ENCODE measurements at places on chromosomes 2 and 18. TPM values are rescaled to one million over a fixed set of nuclear protein-coding genes. Genes with fewer than 3 reads are reported as not detected.

CHRNG gene
- total RNA-seq: not detected

GALNT14 gene
- total RNA-seq: 11.6 TPM

UBE2F gene
- total RNA-seq: 77.8 TPM

GRCh38 chr2:238038203-238038602, 22.6 kb upstream of the SCLY start:
- DNase-seq: no peak
- no peaks in the 10 kb centered on the region for H3K4me1 ChIP-seq
- no peaks in the 10 kb centered on the region for H3K27me3 ChIP-seq
- H3K36me3 ChIP-seq: no peaks in the 10 kb centered on the region
- no peak overlapping the region for H3K27ac ChIP-seq

DNA sequence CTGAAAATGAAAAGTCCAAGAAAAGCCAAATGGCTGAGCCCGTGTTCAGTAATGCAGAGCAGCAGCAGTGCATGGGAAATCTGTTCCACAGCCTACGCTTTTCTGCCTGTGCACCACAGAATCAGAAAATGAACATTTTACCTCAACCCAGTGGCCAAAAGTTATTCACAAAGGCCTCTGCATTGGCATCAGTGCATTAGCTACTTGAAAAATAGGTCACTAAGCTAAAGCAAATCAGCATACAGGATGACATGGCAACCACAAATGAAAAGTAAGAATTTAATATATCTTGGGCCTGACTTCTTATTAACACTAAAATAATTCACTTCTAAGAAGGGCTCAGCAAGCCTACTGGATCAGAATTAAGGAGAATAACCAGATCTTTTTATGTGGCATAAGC, 1145.3 kb upstream of the CHAC2 start:
- H3K27ac ChIP-seq: no peak overlapping the region
- no peak for DNase-seq
- no peaks in the 10 kb centered on the region for H3K36me3 ChIP-seq
- no peaks in the 10 kb centered on the region for H3K4me1 ChIP-seq
- H3K4me3 ChIP-seq: no peak overlapping the region

GRCh38 chr2:202165945-202166344, 72.5 kb downstream of the SUMO1 start:
- no peak for DNase-seq
- H3K4me1 ChIP-seq: no peaks in the 10 kb centered on the region
- no peak overlapping the region for H3K4me3 ChIP-seq
- no peaks in the 10 kb centered on the region for H3K36me3 ChIP-seq

- H3K4me3 ChIP-seq: no peak overlapping the region
- H3K27ac ChIP-seq: no peak overlapping the region
- H3K27me3 ChIP-seq: no peaks in the 10 kb centered on the region
- DNase-seq: no peak
- H3K4me1 ChIP-seq: peaks cover 6% of the 10 kb centered on the region
- H3K36me3 ChIP-seq: no peaks in the 10 kb centered on the region
Measured at GRCh38 chr2:170148161-170148560, 29.8 kb upstream of the MYO3B start.

- DNase-seq: peak; percentile 51
- no peak overlapping the region for H3K4me3 ChIP-seq
- no peak overlapping the region for H3K27ac ChIP-seq
- H3K4me1 ChIP-seq: peaks cover 4% of the 10 kb centered on the region
Measured at GRCh38 chr2:229282758-229283546, 11.9 kb upstream of the PID1 start.

GRCh38 chr18:79523736-79524180, 128.0 kb downstream of the NFATC1 start:
- DNase-seq: peak; percentile 21
- no peak overlapping the region for H3K27ac ChIP-seq
- H3K4me3 ChIP-seq: no peak overlapping the region
- peaks cover 3% of the 10 kb centered on the region for H3K4me1 ChIP-seq
- H3K27me3 ChIP-seq: no peaks in the 10 kb centered on the region
- H3K36me3 ChIP-seq: no peaks in the 10 kb centered on the region

GRCh38 chr2:133884739-133885381, 316.6 kb upstream of the NCKAP5 start:
- no peaks in the 10 kb centered on the region for H3K4me1 ChIP-seq
- no peaks in the 10 kb centered on the region for H3K27me3 ChIP-seq
- DNase-seq: no peak
- no peaks in the 10 kb centered on the region for H3K36me3 ChIP-seq
- no peak overlapping the region for H3K4me3 ChIP-seq

GRCh38 chr2:36561237-36561944, 36.6 kb downstream of the FEZ2 start:
- H3K36me3 ChIP-seq: no peaks in the 10 kb centered on the region
- H3K4me1 ChIP-seq: peaks cover 9% of the 10 kb centered on the region
- no peaks in the 10 kb centered on the region for H3K27me3 ChIP-seq
- H3K4me3 ChIP-seq: no peak overlapping the region
- DNase-seq: no peak

- no peaks in the 10 kb centered on the region for H3K27me3 ChIP-seq
- no peak for DNase-seq
- H3K4me3 ChIP-seq: no peak overlapping the region
- H3K27ac ChIP-seq: no peak overlapping the region
- peaks cover 9% of the 10 kb centered on the region for H3K4me1 ChIP-seq
Measured at GRCh38 chr2:219562049-219563020, 9.0 kb downstream of the OBSL1 start.

- no peaks in the 10 kb centered on the region for H3K27me3 ChIP-seq
- H3K27ac ChIP-seq: no peak overlapping the region
- no peak overlapping the region for H3K4me3 ChIP-seq
- H3K4me1 ChIP-seq: no peaks in the 10 kb centered on the region
- no peak for DNase-seq
- no peaks in the 10 kb centered on the region for H3K36me3 ChIP-seq
Measured at GRCh38 chr18:65279668-65280305, 471.0 kb upstream of the CDH7 start.

GRCh38 chr2:166651080-166651675, 157.1 kb upstream of the SCN7A start:
- no peak overlapping the region for H3K4me3 ChIP-seq
- DNase-seq: no peak
- H3K36me3 ChIP-seq: no peaks in the 10 kb centered on the region
- H3K27me3 ChIP-seq: no peaks in the 10 kb centered on the region
- no peak overlapping the region for H3K27ac ChIP-seq

DNA sequence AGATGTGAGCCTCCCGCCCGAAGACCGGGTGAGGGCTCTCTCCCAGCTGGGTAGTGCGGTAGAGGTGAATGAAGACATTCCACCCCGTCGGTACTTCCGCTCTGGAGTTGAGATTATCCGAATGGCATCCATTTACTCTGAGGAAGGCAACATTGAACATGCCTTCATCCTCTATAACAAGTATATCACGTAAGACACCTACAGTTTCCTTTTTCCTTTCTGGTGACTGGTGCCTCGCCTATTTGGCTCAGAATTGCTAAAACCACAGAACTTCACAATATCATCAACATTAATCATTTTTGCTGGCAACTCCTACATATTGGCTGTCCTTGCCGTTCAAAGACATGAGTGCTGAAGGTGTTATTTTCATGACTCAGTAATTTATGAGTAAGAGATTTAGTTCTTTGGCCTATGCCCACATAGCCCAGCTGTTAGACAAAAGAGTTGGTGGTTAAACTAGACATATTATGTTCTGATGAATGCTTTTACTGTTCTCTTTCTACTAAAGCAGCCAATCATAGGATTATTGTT, 2.2 kb downstream of the STAMBP start:
- no peak overlapping the region for H3K27ac ChIP-seq
- no peak overlapping the region for H3K4me3 ChIP-seq
- H3K36me3 ChIP-seq: no peaks in the 10 kb centered on the region
- no peak for DNase-seq
- no peaks in the 10 kb centered on the region for H3K27me3 ChIP-seq
- peaks cover 17% of the 10 kb centered on the region for H3K4me1 ChIP-seq
